Neural crest cell (in vitro differentiated cells): ENCODE measurements at places on chromosomes 6 and 20.
A peak's percentile ranks its signal among the peaks of the same experiment; 100 is the strongest.

DNA sequence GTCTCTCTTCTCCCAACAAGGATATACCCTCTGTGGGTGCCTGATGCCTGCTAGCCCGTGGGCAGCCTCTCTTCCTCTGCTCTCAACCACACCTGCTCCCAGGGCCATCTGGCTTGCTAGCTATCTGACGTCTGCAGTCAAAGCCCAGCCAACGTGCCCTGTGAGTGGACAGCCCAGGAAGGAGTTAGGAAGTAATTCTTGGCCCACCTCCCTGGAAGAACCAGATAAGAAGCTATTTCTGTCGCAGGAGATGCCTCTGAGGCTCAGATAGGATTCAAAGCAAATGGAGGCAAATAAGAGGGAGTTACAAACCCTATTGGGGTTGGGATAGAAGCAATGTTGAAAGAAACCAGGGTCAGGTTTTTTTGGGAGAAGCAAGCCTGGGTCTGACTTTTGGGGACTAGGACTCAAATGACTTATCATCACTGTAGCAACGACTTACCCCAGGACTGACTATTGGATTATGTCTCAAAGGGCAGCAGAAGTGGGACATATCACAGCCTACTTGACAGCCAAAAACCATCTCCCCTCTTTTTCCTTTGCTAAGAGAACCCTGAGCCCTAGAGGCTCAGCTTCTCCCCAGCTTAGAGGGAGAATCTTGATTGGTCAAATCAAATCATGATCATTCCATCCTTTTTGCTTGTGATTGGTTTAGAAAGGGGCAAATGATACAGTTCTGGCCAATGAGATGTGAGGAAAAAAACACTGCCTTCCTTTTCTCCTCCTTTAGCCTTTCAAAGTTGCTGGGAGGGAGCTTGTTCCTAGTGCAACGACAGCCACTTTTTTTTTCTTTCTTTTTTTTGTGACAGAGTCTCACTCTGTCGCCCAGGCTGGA, 18.0 kb upstream of the CDK5RAP1 start:
- DNase-seq, result no peak

GRCh38 chr6:123681957-123682462, 45.3 kb upstream of the TRDN start:
- DNase-seq, result no peak

- DNase-seq, result no peak
Measured at GRCh38 chr6:5537132-5537531, 275.8 kb downstream of the FARS2 start.

DNA sequence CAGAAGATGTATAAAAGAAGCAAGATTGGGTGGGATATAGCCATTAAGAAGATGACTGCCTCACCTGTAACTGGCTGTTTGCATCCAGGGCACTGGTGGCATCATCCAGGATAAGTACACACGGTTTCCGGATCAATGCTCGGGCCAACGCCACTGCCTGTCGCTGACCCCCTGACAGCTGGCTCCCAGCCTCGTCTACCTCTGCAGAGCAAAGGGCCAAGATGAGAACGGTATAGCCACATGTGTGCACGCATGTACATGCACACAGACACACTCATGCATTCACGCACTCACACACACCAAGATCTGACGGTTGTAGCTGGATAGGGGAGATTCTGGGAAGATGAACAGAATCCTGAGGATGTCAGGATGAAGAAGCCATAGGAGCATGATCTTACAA, 3.2 kb upstream of the PSMB8 start:
- no peak for DNase-seq

GRCh38 chr6:31332637-31333602, 24.1 kb downstream of the HLA-B start:
- DNase-seq, result no peak

DNA sequence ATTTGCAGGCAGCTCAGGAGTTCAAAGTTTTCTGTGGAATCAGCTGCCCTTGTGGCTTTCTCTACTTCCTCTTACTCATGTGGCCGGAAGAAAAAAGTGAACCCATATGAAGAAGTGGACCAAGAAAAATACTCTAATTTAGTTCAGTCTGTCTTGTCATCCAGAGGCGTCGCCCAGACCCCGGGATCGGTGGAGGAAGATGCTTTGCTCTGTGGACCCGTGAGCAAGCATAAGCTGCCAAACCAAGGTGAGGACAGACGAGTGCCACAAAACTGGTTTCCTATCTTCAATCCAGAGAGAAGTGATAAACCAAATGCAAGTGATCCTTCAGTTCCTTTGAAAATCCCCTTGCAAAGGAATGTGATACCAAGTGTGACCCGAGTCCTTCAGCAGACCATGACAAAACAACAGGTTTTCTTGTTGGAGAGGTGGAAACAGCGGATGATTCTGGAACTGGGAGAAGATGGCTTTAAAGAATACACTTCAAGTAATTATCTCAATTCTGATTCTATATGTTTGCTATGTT, 1.1 kb downstream of the MGME1 start:
- DNase-seq, result no peak

DNA sequence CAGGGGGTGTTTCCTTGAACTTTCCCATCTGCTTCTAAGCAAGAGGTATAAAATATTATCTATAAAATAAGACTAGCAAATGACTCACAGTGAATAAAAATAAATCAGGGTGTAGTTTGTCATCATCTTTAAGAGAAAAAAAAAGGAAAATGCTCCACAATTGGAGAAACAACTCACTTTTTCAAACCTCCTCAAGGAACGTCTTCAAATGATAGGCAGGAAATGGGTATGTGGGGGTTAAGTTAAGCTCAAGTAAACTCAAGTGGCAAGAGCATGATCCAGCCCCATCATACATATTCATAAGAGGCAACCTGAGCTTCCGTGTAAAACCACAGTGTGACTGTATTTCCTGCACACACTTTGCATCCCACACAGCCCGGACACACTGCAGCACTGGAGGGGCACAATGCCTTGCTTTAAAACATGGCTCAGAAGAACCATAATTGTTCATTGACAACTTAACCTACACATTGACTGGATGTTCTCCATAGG, 58.5 kb upstream of the CEP85L start:
- DNase-seq, result no peak

DNA sequence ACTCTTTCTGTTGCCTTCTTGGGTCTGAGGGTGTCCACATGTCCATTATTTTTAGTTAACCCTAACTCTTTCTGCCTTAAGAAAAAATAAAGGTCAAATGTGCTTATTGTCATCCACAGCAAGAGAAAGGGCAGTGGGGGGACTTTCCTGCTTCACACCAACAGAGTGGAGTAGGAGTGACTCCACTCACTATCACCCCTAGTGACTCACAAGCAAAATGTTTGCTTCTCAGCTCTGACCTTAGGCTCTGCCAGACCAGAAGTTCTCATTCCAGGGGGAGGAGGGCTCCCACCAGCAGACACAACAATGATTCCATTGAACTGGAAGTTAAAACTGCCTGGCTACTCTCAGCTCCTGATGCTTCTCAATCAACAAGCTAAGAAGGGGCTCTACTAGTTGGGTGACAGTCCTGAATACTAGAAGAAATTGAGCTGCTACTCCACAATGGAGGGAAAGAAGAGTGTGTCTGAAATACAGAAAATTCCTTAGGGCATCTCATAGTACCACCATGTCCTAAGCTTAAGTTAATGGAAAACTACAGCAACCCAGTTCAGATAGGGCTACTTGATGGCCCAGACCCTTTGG, 83.9 kb upstream of the AFDN start:
- DNase-seq, result peak; percentile 25

DNA sequence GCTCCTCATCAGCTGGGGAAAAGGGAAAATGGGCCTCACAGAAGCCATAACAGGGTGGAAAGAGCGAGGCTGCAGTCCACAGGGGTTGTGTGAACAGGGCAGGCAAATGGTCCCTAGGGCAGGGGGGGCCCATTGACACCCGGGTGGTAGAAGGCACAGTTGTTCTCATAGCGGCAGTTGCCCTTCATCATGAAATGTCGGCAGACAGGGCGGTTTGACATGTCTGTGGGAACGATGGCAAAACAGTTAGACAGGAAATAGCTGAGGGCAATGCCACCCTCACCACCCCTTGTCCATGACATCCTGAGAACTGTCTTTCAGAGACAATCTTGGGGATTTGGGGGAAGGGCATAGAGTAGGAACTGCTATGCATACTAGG, 15.6 kb downstream of the PPP1R10 start:
- no peak for DNase-seq

DNA sequence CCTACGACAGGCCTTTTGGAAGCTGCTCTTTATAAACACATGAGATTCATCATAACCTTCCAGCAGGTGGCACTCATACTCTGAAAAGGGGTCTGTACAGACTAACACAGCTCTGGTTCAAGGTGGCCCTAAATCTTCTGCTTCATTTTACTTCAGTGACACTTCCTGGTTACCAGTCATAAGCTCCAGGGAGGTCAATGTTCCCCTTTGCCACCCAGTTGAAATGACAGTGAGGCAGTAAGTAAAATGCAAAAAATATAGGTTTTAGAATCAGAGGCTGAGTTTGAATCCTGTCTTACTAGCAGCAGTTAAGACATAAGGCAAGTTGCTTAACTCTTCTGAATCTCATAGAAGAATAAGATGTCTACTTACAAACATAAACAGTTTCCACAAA, 132.8 kb downstream of the CDK19 start:
- peak; percentile 61 for DNase-seq

- DNase-seq, result no peak
Measured at GRCh38 chr6:92231171-92231701, 1188.1 kb downstream of the EPHA7 start.

DNA sequence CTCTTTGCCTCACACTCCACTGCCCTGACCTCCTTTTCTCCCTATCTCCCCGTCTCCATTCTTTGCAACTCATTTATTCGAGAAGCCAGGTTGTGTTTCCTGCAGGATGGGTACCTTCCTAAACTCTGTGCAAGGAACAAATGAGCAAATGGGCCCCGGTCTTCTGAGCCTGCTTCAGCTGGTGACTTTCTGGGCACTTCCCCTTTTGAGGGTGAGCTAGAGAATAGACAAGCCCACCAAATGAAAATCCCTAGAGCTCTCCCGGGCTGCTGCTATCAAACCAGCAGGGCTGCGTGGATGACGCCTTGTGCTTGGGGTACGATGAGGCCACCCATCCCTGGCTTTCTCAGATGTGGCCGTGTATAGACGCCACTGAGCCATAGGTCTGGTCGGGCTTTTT, 91.0 kb upstream of the FOXA2 start:
- no peak for DNase-seq

DNA sequence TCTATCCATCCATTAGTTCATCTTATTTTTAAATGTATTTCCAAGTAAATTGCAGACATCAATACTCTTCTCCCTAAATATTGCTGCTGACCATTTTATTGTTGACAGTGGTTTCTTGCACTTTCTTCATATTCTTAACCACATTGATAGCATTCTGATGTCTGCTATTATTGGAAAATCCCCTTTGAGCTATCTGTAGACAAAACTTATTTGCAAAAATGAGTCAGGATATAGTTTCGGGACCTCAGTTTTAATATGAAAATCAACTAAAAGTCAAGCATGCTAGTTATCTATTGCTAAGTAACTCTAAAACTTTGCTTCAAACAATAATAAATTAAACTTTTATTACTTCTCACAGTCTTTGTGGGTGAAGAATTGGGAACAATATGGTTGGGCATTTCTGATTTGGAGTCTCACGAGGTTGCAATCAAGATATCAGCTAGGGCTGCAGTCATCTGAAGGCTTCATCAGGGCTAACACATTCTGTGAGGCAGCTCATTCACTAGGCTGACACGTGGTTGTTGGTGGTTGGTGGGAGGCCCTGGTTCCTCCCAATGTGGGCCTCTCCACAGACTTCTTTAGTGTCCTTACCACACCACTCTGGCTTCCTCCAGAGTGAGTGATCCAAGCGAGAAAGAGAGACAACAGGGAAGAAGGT, 32.7 kb downstream of the CD109 start:
- no peak for DNase-seq
